CD4-positive, alpha-beta T cell treated with Interleukin-6 for 4 hours (primary cell): ENCODE measurements at places on chromosomes 5 and 9.

- no peak for DNase-seq
Observed at GRCh38 chr9:131111854-131112311, 13.5 kb upstream of the NUP214 start.

DNA sequence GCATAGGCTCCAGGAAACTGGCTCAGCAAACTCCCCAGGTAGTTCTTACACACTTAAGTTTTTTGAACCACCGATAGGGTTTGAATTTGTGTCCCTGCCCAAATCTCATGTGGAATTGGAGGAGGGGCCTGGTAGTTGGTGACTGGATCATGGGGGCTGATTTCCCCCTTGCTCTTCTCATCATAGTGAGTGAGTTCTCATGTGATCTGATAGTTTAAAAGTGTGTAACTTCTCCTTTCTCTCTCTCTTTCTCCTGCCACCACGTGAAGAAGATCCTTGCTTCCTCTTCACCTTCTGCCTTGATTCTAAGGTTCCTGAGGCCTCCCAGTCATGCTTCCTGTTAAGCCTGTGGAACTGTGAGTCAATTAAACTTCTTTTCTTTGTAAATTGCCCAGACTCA is 22.4 kb upstream of the HACD4 start:
- DNase-seq = no peak

DNA sequence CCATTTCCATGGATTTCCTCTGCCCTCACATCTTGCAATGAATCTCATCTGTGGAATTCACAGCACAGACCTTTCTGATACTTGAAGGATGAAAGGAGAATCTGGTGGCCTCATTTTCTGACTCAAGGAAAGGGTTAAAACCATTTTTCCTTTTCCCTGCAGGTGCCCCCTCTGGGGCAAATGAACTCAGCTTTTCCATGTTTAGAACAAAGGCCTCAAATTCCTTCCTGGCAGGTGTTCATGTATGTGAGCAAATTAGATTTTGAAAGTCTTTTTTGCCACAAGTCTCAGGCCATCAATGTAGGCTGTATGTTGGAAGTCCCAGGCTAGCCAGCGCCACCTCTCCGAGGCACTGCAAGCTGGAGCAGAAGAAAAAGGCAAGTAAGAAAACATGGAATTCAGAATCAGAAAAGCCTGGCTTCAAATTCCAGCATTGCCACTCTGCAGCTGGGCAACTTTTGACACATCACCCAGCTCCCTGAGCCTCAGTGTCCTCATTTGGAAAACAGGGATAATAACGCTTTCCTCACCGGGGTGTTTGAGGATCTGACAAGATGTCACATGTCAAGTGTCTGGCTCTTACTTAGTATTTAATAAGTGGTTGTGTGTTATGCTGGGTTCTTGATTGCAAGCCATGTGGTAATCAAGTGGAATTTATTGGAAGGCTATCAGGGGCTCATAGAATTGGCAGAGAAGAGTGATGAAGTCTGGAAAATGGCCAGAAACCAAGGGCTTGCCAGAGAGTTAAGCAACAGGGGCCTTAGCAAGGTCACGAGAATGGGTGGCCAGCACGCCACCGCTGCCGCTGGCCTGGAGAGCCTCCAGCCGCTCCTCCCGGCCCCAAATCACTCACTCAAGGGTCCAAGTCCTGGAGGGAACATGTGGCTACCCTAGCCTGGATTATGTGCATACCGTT is 48.4 kb upstream of the SMIM23 start:
- no peak for DNase-seq

DNA sequence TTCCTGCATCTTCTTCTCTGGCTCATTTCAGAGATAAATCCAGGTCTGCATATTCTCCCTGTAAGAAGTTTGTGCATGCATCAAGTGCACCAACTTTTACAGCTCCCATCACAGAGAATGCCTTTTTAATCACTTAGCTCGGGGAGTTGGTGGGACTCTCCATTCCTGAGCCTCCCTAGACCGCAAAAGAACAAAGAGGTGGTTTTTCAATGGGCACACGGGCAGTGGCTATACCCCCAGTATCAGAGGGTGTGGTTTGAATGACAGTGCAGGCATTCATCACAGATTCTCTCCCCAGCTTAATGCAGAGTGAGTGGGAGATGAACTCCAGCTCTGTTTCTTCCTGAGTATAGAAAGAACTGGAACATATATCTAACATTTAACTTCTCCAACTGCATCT is 264.7 kb upstream of the NR4A3 start:
- DNase-seq = no peak

DNA sequence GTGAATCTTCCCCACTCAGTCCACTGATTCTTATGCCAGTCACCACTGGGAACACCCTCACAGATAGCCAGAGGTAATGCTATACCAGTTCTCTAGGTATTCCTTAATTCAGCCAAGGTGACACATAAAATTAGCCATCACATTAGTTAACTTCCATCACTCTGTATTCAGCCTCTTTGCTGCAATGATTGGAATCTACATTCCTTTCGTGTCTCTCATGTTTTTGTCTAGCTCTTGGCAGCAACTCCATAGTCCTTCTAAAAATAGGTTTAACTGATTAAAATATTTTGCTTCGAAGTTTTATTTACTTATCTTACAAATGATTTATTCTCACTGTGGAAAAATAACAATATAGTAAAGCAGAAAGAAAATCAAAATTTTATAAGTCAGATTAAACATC is 19.6 kb upstream of the RNF20 start:
- DNase-seq = no peak

DNA sequence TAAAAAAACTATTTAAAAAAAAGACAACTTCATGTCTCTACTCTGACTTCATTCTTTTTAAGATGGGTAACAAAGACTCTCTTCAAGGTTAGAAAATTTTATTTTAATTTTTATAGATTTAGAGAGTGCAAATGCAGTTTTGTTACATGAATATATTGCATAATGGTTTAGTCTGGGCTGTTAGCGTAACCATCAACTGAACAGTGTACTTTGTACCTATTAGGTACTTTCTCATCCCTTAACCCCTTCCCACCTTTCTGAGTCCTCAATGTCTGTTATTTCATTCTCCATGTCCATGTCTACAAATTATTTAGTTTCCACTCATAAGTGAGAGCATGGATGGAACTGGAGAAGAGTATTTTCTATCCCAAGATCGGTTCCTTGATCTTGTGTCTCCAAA is 16.8 kb downstream of the TLR4 start:
- no peak for DNase-seq

DNA sequence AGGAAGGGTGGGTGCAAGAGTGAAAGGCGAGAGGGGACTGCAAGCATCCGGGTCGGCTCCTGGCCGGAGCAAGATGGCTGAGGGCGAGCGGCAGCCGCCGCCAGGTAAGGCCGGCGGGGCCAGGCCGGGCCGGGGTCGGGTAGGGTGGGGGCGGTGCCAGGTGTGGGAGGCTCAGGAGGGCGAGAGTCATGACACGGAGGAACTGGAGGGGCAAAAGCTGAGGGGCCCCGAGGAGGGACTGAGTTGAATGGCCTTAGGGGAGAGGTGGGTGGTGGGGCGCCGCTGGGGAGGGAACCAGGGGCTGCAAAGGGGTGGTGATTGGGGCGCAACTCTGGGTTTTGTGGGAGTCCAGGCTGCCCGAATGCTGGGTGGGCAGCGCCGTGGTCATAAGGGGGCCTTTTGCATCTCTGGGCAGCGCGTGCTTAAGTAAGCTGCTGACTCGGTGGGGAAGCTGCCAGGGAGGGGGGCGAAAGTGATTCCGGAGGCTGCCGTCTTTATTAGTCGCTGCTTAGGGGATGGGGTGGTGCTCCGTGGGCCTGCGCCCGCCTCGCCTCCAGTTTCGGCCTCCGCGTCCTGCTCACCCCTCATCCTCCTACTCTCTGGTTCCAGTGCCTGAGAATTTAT is 425 bp downstream of the PTPA start:
- DNase-seq = peak; percentile 37

GRCh38 chr9:6024035-6024554 is 8.7 kb upstream of the RANBP6 start:
- peak; percentile 24 for DNase-seq

GRCh38 chr5:56565644-56566043 is 249.7 kb upstream of the MAP3K1 start:
- DNase-seq = no peak

DNA sequence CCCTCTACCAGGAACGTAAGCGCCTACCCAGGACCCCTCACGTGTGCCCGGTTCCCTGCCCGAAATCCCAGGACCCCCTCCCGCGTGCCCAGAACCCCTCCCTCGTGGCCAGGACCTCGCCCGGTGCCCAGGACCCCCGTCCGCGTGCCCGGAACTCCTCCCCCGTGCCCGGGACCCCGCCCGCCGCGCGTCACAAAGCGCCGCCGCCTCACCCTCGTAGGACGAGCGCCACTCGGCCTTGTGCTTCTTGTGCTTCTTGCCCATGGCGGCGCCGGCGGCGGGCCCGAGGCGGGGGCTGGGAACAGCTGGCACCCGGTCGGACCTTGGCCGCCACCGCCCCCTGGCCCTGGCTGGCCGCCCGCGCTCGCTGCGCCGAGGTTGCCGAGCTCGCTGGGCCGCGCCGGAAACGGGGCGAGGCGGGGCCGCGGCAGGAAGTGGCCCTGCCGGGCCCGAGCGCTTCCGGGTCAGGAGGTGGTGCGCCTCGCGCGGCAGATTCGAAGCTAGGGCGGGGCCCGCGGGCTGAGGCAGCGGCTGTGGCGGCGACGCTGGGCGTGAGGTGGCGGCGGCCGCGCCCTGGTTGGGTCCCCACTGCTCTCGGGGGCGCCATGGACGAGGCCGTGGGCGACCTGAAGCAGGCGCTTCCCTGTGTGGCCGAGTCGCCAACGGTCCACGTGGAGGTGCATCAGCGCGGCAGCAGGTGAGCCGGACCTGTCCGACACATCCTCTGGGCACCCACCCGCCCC is at the start of the genes BRD9 and TRIP13:
BRD9 (minus strand) TSS at position 408 of the 743 bp plus-strand sequence; CDS start at position 264, 144 bp downstream.
TRIP13 (plus strand) TSS at position 491 of the 743 bp plus-strand sequence; CDS start at position 606, 115 bp downstream.
- peak; percentile 85 for DNase-seq

- DNase-seq = no peak
Observed at GRCh38 chr9:128634111-128634510, 22.5 kb downstream of the DYNC2I2 start.

GRCh38 chr5:56190497-56190896 is 42.6 kb downstream of the ANKRD55 start:
- DNase-seq = peak; percentile 77

- no peak for DNase-seq
Observed at GRCh38 chr9:85927076-85927475, 13.9 kb upstream of the NAA35 start.

DNA sequence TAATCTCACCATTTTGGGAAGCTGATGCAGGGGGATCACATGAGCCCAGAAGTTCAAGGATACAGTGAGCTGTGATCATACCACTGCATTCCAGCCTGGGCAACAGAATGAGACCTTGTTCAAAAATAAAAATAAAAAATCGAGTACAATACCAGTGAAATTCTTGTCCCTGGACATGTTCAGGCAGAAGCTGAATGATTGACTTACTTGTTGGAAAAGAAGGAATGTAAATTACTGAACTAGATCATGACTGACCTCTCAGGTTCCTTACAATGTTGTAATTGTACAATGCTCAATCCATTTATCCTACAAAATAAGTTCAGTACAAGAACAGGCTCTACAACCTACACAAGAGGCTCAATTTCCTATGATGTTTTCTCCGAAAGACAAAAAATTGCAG is 1010.4 kb downstream of the TLE1 start:
- no peak for DNase-seq

DNA sequence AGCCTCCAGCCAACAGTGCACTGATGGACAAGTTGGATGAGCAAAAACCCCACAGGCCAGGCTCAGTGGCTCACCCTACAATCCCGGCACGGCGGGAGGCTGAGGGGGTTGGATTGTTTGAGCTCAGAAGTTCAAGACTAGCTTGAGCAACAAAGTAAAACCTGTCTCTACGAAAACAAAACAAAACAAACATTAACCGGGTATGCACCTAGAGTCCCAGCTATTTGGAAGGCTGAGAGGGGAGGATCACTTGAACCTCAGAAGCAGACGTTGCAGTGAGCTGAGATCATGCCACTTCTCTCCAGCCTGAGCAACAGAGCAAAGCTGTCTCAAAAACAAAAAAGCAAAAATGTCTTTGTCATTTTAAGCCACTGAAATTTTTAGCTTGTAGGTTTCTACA is 55.1 kb upstream of the DMRT1 start:
- no peak for DNase-seq

GRCh38 chr9:82206946-82207345 is 218.4 kb downstream of the SPATA31D1 start:
- no peak for DNase-seq

GRCh38 chr9:136560586-136560985 is 14.7 kb upstream of the NOTCH1 start:
- DNase-seq = no peak
